ENCODE measurements at places on chromosomes 2 and 18. TPM values are rescaled to one million over a fixed set of nuclear protein-coding genes. Genes with fewer than 3 reads are reported as not detected.

WDFY1 gene
- total RNA-seq = 22.2 TPM

GRCh38 chr2:218471982-218472381 is 53.1 kb downstream of the VIL1 start:
- no peak for DNase-seq

GRCh38 chr2:127570282-127571250 is 35.1 kb downstream of the MYO7B start:
- DNase-seq = no peak

DNA sequence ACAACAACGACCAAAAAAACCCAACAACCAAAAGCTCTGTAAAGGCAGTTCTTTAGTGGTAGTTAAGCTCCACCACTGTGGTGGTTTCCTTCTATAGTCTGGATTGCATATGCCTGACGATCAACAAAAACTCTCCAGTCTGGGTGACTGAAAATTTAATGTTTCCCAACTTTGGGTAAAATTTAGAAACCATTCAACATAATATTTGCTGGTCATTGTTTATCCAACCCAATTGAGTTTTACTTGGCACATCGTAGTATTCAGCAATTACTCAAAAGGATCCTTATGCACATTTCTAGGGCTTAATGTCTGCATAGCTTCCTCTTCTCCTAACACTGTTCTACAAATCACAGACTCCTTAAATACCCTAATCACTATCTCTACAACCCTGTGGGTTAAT is 1080.2 kb upstream of the NRXN1 start:
- DNase-seq = no peak

SETBP1 gene
- 27.4 TPM for total RNA-seq

DNA sequence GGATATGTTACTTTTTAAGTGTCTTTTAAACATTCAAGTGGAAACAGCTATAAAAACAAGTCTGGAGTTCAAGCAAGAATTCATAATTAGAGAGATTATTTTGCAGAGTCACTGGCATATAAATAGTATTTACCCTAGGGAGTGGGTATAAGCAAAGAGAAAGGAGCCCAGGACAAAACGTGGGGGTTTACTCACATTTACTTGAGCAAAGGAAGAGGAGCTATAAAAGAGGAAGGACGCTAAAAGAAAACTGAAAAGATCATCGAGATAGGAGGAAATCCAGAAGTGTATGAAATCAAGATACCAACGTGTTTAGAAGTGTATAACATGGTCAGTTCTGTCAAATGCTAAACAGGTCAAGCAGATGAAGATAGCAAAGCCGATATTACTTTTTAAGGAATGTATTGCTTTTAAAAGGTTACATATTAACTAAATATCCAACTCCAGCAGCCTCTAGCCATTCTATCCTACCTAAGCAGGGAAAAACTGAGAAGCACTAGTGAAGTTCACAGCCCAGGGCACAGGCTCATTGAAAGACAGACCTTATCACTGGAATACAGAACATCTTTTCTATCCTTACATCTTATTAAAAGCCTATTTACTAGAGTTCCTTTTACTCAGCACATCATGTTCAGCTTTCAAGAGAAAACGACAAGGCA is 8.6 kb downstream of the KANSL1L start:
- no peak for DNase-seq

IL1R1 gene
- 0.52 TPM for total RNA-seq

DNA sequence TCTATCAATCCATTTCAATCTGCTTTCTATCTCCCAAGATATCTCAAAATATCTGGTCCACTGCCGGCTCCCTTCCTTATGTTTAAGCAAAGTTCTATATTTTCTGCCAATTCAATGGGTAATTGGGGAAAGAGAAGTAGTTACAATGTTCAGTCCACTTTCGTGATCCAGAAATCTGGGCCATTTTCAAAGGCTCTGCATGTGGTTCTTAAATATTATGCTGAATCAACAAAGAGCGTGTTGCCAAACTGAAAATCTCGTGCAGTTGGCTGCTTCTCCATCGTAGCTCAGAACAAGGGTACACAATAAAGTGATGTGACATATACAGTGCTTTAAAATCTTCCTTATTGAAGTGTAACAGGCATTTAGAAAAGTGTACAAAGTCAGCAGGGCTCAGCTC is 863.1 kb downstream of the RNF144A start:
- no peak for DNase-seq

GRCh38 chr2:3290655-3291054 is 87.0 kb downstream of the EIPR1 start:
- no peak for DNase-seq

DNA sequence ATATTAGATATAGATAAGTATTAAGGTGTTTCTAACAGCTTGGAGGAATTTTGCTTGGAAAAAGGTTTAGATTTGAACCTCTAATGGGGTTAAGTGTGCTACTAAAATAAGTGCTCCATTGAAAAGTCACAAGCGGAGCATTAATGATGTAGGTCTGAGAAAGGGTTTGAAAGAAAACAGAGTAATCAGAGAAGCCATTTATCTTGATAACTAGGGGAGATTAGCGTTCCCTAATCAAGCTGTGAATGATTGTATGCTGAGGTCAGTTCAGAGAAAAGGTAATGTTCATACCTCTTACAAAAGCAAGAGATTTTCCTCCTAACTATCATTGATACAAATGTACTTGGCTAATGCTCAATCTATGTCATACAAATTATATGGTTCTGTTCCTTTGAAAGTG is 1.5 kb downstream of the ARHGAP25 start:
- DNase-seq = no peak

SMYD1 gene
- total RNA-seq = not detected

HRH4 gene
- 0.16 TPM for total RNA-seq
